ENCODE measurements at places on chromosomes 1 and 21.

GRCh38 chr21:40672602-40673001 is 174.4 kb downstream of the DSCAM start:
- H3K4me3 ChIP-seq = no peak overlapping the region
- H3K4me1 ChIP-seq = no peaks in the 10 kb centered on the region
- H3K27ac ChIP-seq = no peak overlapping the region
- no peak for DNase-seq
- H3K27me3 ChIP-seq = no peaks in the 10 kb centered on the region
- H3K36me3 ChIP-seq = no peaks in the 10 kb centered on the region

DNA sequence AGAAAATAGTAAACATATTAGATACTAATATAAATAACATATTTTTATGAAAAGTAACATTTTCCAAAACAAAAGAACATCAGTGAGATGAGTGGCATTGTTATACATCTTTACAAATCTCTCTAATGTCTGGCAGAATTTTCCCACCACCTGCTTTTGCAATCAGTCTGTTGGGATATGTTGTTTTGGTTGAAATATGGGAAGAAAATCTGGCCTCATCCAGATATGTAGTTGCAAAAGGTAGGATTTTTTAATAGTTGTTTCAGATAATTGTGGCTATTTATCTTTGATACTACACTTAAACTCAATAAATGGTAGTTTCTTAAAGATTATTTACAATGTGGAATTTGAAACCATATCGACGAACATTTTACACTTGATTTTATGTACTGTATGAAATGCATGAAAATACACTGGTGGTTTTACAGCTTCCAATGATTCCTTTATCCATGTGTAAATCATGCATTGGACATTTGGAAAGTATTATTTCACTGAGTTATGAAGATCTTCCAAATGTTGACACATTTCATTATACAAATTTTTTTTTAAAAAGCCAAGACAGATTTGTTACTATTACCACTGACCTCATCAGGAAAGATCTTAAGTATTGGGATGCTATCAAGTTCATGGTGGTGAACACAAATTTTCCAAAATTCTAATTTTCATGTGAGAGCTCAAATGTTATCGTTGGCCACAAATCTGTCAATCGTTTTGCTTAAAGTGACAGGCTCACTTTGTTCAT is 74.1 kb upstream of the CD34 start:
- H3K4me1 ChIP-seq = no peaks in the 10 kb centered on the region
- H3K27ac ChIP-seq = no peak overlapping the region
- H3K4me3 ChIP-seq = no peak overlapping the region
- no peak for DNase-seq
- H3K36me3 ChIP-seq = no peaks in the 10 kb centered on the region

GRCh38 chr1:54461731-54462596 is 55.8 kb upstream of the SSBP3 start:
- H3K27me3 ChIP-seq = peaks cover under 1% of the 10 kb centered on the region
- DNase-seq = no peak
- H3K4me3 ChIP-seq = no peak overlapping the region

- DNase-seq = no peak
- peaks cover 33% of the 10 kb centered on the region for H3K4me1 ChIP-seq
- H3K27ac ChIP-seq = no peak overlapping the region
- H3K4me3 ChIP-seq = no peak overlapping the region
- peaks cover 4% of the 10 kb centered on the region for H3K36me3 ChIP-seq
- H3K27me3 ChIP-seq = no peaks in the 10 kb centered on the region
These were observed 12.4 kb upstream of the RCAN3 start for GRCh38 chr1:24490101-24490781.

- DNase-seq = peak; percentile 77
- peaks cover 58% of the 10 kb centered on the region for H3K4me1 ChIP-seq
- no peaks in the 10 kb centered on the region for H3K27me3 ChIP-seq
- peak overlapping the region; percentile 15 for H3K4me3 ChIP-seq
These were observed 87.9 kb downstream of the CDC14A start for GRCh38 chr1:100440075-100440809.

- peaks cover 57% of the 10 kb centered on the region for H3K4me1 ChIP-seq
- H3K36me3 ChIP-seq = peaks cover 66% of the 10 kb centered on the region
- DNase-seq = no peak
- peak overlapping the region; percentile 95 for H3K27ac ChIP-seq
- H3K4me3 ChIP-seq = peak overlapping the region; percentile 95
- no peaks in the 10 kb centered on the region for H3K27me3 ChIP-seq
These were observed 1.2 kb downstream of the ARHGEF2 start for GRCh38 chr1:155976913-155977689.

GRCh38 chr1:208036918-208037766 is 126.2 kb upstream of the CD34 start:
- no peak overlapping the region for H3K4me3 ChIP-seq
- H3K36me3 ChIP-seq = no peaks in the 10 kb centered on the region
- no peak overlapping the region for H3K27ac ChIP-seq
- no peaks in the 10 kb centered on the region for H3K4me1 ChIP-seq

DNA sequence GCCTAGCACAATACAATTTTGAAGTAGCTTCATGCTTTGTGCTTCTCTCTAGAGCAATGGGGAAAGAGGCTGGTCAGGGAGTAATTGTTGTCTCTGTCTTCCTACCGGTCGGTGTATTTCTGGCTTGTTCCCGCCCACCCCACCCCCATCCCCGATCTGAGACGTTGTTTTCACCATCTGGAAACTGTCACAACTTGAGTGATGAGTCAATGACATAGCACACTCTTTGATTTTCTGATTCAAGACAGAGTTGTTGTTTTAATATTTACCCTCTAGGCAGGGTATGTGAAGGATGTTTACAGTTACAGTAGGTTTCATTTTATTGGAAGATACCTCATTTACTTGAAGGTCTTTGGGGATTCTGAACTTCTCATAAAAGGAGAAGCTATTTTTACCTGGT is 7.0 kb downstream of the IL12RB2 start:
- peaks cover 56% of the 10 kb centered on the region for H3K4me1 ChIP-seq
- H3K4me3 ChIP-seq = peak overlapping the region; percentile 32
- H3K27me3 ChIP-seq = no peaks in the 10 kb centered on the region
- peaks cover 57% of the 10 kb centered on the region for H3K36me3 ChIP-seq

- peaks cover 3% of the 10 kb centered on the region for H3K4me1 ChIP-seq
- no peak for DNase-seq
- H3K27me3 ChIP-seq = no peaks in the 10 kb centered on the region
- H3K27ac ChIP-seq = no peak overlapping the region
These were observed 27.9 kb downstream of the RERE start for GRCh38 chr1:8789314-8790214.

DNA sequence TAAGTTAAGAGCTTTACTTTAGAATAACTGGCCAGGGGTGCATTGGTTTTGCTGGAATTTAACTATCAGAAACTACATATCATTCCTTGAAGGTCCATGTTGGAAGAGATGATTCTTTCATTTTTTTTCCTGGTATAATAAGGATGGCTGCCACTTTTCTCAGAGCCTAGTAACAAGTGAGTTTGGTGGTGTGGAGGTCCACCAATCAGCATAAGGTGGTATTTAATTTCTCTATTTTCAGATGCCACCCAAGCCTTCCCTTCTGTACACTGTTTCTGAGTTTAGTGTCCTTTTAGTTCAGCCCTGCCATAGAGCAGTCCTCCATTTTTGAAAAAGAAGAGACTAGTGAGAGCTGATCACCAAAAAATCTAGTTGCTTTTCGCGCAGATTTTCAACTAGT is 386.3 kb downstream of the USP25 start:
- H3K36me3 ChIP-seq = no peaks in the 10 kb centered on the region
- no peak for DNase-seq
- H3K4me3 ChIP-seq = no peak overlapping the region
- no peaks in the 10 kb centered on the region for H3K4me1 ChIP-seq
- no peaks in the 10 kb centered on the region for H3K27me3 ChIP-seq
- H3K27ac ChIP-seq = no peak overlapping the region

- DNase-seq = peak; percentile 14
- H3K4me1 ChIP-seq = peaks cover 8% of the 10 kb centered on the region
- H3K4me3 ChIP-seq = no peak overlapping the region
These were observed 73.1 kb upstream of the GJB5 start for GRCh38 chr1:34681480-34682451.

- H3K27me3 ChIP-seq = no peaks in the 10 kb centered on the region
- H3K36me3 ChIP-seq = no peaks in the 10 kb centered on the region
- no peak overlapping the region for H3K27ac ChIP-seq
- H3K4me3 ChIP-seq = no peak overlapping the region
- DNase-seq = no peak
These were observed 838.2 kb upstream of the B3GALT2 start for GRCh38 chr1:194024659-194025058.

GRCh38 chr1:94971491-94971924 is 44.6 kb upstream of the CNN3 start:
- no peak for DNase-seq
- H3K27me3 ChIP-seq = no peaks in the 10 kb centered on the region
- no peaks in the 10 kb centered on the region for H3K36me3 ChIP-seq

DNA sequence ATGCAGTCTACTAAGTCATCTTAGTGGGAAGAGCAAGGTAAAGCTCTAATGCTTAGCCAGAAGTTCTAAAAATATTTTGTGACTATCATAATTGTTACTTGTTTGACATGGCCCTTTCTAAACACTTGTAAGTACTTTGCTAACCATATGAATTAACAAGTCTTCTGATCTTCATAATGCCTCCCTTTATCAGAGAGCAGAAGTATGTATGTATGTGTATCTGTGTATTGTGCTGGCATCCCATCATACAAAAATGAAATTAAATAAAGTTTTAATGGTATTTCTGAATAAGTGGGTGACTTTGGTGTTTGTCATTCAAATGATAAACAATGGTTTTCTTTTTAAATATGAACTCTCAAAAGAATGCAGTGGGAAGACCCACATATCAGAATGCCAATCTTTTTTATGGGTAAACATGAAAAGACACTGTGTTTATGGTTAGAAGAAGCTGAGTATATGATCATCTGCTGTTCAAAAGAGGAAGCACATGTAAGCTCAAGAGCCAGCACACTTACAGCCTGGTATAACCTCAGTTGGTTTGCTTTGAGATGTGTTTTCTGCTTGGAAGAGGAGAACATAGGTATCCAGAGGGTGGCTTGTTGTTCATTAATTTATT is 159.6 kb downstream of the CLEC20A start:
- no peaks in the 10 kb centered on the region for H3K4me1 ChIP-seq
- no peaks in the 10 kb centered on the region for H3K27me3 ChIP-seq

DNA sequence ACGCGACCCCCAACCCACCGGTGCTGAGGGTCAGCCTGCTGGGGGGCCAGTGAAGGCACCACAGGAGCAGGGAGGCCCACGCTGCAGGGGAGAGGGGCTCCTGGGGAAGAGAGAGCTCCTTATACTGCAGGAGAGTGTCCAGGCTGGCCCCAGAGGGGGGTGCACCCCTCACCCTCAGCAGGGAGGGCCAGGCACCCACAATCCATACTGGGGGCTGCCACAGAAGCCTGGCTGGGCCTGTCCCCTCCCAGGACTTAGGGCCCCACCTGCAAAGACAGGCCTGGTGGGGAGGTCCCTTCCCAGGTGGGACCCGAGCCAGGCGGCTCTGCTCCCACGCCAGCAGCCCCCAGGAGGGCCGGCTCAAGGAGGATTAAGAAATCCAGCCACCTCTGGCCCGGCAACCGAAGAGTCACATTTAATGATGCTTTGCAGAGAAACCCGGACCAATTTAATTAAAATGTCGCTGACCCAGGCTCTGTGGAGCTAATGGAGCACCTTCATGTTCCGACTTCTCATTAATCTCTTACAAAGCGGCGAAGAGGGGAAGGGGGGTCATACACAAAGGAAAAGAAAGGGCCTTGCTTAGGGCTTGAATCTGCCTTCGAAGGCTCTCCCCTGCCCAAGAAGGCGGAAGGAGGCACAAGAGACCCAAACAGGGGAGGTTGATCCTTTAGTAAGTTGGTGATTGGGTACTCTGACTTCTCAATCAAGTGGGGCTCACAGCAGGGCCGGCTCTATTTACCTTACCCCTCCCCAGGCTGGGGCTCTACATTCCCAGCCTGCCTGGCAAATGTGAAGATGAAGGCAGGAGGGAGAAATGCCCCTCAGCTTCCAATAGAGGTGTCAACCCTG is 25.0 kb downstream of the WNT9A start:
- no peaks in the 10 kb centered on the region for H3K27me3 ChIP-seq
- no peak overlapping the region for H3K27ac ChIP-seq
- no peak overlapping the region for H3K4me3 ChIP-seq

DNA sequence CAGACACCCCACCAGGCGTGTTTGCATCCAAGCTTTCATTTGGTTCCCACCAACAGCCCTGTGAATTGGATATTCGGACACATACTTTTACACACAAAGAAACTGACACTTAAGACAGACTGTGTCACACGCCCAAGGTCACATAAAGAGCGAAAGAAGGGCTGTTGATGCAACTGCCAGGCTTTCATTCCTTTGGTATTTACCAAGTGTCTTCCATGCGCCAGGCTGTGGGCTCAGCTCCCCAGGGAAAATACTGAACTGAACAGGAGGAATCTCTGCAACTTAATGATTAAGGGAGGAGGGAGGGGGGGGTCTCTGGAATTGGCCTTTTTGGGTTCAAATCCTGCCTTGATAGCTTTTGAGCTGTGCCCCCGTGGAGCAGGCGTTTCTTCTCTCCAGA is 122.8 kb downstream of the ACTL8 start:
- H3K27ac ChIP-seq = no peak overlapping the region
- no peak for DNase-seq
- no peak overlapping the region for H3K4me3 ChIP-seq
- H3K27me3 ChIP-seq = no peaks in the 10 kb centered on the region
- no peaks in the 10 kb centered on the region for H3K4me1 ChIP-seq

DNA sequence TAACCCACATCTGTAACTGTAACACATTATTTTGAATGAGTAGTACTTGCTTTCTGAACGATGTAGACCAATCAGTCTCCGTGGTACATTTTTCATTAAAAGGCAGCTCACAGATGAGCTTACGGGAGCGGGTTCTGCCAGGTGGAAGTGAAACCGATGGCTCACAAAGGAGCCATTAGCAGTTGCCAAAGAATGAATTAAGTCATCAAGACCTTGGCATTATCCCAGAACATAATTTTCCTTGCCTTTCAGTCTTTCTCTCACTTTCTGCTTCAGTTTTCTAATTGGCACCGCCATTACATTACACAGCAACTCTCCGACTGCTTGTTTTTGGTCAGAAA is 33.5 kb upstream of the UTS2 start:
- no peaks in the 10 kb centered on the region for H3K4me1 ChIP-seq
- peaks cover 20% of the 10 kb centered on the region for H3K27me3 ChIP-seq
- H3K36me3 ChIP-seq = no peaks in the 10 kb centered on the region

DNA sequence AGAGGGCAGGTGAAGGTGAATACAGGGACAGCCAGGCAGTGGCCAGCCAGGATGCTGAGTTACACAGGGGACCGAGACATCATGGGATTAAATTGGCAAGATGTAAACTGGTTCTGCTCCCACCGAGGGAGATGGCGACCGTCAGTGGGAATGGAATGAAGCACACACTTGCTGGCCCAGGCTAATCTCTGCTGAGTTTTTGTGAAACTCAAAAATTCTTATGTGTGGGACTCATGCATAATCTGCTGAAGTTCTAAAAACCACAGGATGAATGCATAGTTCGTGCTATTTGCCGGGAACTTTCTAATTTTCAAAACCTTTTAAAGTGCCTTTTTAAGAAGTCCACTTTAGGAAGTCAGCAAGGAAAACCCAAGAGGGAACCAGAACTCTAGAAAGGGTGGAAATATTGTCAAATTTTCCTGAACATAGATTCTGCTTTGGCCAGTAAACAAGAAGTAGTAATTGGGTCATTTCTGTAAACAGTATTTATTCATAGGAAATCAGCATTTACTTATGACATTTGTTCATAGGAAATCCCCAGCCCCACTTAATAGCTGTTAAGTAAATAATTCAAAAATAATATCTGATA is 85.4 kb upstream of the ROR1 start:
- no peak overlapping the region for H3K27ac ChIP-seq
- H3K36me3 ChIP-seq = no peaks in the 10 kb centered on the region
- H3K4me3 ChIP-seq = no peak overlapping the region

- no peaks in the 10 kb centered on the region for H3K36me3 ChIP-seq
- peaks cover 30% of the 10 kb centered on the region for H3K4me1 ChIP-seq
- no peak overlapping the region for H3K27ac ChIP-seq
- no peak for DNase-seq
These were observed 26.0 kb downstream of the KNCN start for GRCh38 chr1:46525253-46525983.

All from activated T-helper 2 cell treated with anti-CD3 and anti-CD28 coated beads, Interferon-gamma antibody, Interleukin-2, Interleukin-4, amounts not matched to agents 10 μg/mL and 5 μg/mL and 100 μg/mL, durations not matched to agents 14 hours and 24 hours and 36 hours (primary cell).